ENCODE measurements at places on chromosomes 6 and 20.
A peak's percentile ranks its signal among the peaks of the same experiment; 100 is the strongest.

DNA sequence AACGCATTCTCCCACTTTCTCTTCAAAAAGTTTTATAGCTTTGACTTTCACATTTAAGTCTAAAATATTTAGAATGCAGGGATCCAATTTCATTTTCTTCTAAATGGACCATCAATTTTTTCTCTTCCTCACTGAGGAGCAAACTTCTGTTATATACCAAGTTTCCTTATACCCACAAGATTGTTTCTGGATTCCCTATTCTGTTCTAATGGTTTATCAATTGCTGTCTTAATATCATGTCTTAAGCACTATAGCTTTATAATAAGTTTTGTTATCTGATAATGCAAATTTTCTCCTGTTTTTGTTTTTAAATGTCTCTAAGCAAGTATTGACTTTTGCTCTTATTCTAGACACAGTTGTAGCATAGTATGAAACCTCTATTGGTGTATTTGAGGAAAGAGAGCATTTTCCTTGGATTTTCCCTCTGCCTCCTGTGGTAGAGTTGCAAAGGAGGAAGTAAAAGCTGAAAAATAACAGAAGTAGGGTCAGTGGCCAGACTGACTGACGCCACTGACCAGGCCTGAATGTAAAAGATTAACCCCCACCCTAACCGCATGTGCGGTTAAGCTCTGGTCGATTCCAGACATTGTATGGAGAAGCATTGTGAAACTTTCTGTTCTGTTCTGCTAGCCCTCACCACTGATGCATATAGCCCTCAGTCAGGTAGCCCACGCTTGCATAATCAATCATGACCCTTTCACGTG is 40.3 kb downstream of the GPX5 start:
- no peak for DNase-seq

- no peak for DNase-seq
Observed at GRCh38 chr6:163950159-163950558, 535.6 kb downstream of the QKI start.

GRCh38 chr6:89186762-89187161 is 30.4 kb downstream of the GABRR1 start:
- DNase-seq, result no peak

DNA sequence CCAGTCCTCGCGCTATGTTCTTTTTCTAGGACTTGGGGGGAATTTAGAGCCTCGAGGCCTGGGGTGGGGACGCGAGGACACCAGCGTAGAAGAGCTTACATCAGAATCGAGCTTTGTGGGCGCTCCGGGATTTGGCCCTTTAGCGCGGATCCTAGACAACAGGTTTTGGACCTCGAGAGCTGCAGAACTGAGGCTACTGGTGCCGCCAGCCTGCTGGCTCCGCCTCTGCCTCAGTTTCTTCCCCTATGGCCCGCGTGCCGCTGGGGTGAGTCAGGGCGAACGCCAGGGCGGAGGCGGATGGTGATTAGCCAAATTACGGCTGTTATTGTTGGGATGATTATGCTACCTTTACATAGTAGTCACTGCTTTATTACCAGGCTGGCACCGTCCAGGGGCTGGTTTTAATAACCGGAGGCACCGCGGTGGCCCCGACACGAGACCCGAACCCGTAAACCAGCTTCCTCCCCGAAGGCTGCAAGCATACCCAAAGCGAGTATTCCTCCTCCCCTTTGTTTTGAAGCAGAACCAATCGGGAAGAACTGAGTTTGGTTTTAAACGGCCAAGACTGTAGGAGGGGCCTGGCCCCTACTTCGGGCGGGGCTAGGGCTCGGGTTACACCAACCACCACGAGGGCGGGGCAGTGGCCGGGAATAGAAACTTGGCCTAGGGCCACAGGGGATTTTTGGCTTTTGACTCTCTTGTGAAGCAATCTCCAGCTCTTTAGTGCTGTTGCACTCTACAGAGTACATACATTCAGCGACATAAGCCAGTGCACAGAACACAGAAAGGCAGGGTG is 639 bp upstream of the GTPBP2 start:
- DNase-seq, result peak; percentile 95

DNA sequence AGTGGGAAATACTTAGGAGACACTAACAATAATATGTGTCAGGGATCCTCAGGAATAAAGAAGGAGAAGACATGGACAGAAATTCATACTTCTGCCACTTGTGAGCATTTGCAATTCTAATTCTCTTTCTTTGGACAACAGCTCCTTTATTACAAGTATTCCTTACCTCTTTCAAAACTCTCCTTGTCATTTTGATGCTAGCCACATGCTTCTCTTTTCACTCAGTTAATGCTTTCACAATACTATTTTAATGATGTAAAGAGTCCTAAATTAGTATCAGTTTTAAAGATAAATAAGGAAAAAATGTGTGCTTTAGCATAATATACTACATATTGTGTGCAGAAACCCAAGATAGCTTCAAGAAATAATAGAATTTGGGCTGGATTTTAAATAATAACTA is 62.5 kb downstream of the AHI1 start:
- no peak for DNase-seq

- no peak for DNase-seq
Observed at GRCh38 chr6:9783567-9783966, 631.3 kb downstream of the TFAP2A start.

- no peak for DNase-seq
Observed at GRCh38 chr6:88899569-88900316, 63.7 kb downstream of the RNGTT start.

GRCh38 chr6:15653581-15653980 is 9.2 kb downstream of the DTNBP1 start:
- DNase-seq, result no peak

- DNase-seq, result no peak
Observed at GRCh38 chr6:89050155-89050554, 30.4 kb upstream of the PNRC1 start.

DNA sequence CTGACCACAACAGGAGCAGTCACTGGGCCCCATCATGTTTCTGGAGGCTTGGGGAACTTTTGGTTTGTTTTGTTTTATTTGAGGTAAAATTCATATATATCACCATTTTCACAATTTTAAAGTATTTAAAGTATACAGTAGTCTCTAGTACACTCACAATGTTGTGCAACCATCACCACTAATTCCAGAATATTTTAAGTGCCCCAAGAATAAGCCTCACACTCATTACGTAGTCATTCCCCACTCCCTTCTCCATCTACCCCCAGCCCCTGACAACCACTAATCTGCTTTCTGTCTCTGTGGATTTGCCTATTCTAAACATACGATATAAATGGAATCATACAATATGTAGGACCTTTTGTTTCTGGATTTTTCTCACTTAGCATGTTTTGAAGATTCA is 29.0 kb downstream of the RTN4IP1 start:
- DNase-seq, result no peak

- DNase-seq, result no peak
Observed at GRCh38 chr6:3210024-3210610, 17.3 kb downstream of the TUBB2B start.

- no peak for DNase-seq
Observed at GRCh38 chr6:4656106-4656505, 120.1 kb upstream of the CDYL start.

- DNase-seq, result no peak
Observed at GRCh38 chr6:71482742-71483141, 194.1 kb downstream of the OGFRL1 start.

DNA sequence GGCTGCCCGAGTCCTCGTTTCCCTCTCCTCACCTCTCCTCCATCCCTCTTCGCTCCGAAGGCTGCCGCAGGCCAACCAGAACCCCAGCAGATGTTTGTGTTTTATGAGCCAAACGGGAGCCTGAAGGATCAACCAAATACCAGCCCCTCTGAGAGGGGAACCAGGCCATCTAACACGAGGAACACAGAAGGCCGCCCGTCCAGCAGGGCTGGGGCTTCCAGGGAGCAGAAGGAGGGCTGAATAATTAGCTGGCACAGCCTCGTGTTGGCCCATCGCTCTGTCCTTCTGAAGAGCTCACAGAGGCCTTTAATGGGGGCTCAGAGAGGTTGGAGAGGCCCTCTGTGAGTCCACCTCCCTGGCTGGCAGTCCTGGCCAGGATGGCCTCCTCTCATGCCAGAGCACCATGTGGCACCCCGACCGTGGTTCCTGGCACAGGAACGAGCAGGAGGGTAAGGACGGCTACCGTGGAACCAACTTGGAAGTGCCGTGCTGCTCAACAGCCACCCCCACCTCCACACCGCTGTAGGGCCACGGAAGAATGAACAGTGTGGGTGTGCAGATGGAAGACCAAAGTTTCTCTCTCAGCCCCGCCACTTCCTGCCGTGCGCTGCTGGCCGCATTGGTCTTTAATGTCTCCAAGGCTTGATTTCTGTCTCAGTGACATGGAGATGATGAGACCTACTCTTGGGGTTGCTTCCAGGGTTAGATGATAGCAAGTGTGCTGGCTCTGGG is 155.2 kb downstream of the SCML4 start:
- DNase-seq, result no peak

DNA sequence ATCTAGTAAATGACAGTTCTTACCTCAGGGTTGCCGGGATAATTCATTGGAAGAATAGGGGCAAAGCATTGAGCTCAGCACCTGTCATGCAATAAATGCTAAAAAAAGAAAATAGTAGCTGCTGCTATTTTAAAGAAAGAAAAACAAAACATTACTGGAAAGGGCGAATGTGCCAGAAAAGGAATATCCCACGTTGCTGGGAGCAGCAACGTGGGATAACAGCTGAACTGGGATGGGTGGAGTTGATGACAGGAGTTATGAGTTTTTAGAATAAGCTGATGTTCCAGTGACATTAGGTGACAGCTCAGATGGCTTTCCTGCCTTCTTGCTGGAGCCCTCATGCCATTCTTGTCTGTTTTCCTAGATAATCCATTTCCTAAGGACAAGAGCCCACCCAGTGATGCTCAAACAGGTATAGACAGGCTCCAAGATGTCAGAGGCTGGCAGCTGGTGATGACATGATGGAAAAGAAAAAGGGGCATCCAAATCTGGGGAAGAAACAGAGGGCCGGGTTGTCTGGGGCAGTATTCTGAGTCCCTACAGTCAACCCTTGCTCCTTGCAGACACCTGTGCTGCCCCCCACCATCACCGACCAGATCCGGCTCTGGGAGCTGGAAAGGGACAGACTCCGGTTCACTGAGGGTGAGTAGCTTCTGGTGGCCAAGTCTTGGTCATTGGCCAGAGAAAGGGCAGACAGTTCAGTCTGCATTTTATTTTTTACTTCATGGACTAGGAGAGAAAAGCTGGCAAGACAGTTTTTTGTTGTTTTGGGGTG is 1.1 kb upstream of the VARS2 start:
- no peak for DNase-seq

- DNase-seq, result no peak
Observed at GRCh38 chr20:4263036-4263435, 247.7 kb upstream of the RNF24 start.

- DNase-seq, result no peak
Observed at GRCh38 chr6:84525907-84526306, 238.5 kb downstream of the TBX18 start.

DNA sequence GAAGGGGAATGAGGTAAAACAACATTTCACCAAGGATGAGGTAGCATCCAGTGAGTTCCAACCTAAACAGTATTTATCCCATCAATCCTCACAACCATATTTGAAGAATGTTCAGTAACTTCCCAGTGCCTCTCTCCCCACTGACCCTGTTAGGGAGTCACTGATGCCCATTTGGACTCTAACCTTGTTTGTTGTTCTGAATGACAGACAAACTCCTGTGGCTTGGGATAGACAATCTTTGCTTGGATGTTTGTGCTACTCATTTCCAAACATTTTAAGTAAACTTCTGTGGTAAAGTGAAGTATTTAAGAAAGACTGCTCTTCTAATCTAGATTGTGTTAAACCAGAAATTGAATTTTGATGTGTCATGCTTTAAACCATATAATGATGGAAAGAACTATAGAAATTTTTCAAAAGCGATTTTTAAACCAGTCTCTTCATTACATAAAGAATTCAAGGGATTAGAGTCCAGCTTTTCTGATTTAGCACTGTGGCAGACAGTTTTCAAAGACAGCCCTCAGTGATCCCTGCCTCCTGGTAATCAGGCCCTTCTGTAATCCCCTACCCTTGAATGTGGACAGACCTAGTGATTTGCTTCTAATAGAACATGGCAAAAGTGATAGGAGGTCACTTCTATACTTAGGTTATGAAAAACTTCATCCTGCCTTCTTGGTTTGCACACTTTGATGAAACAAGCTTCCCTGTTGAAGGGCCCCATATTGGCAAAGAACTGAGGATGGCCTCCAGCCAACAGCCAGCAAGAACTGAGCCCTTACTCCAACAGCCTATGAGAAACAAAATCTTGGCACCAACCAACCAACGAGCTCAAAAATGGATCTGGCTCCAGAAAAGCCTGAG is 191.6 kb downstream of the DST start:
- DNase-seq, result no peak

DNA sequence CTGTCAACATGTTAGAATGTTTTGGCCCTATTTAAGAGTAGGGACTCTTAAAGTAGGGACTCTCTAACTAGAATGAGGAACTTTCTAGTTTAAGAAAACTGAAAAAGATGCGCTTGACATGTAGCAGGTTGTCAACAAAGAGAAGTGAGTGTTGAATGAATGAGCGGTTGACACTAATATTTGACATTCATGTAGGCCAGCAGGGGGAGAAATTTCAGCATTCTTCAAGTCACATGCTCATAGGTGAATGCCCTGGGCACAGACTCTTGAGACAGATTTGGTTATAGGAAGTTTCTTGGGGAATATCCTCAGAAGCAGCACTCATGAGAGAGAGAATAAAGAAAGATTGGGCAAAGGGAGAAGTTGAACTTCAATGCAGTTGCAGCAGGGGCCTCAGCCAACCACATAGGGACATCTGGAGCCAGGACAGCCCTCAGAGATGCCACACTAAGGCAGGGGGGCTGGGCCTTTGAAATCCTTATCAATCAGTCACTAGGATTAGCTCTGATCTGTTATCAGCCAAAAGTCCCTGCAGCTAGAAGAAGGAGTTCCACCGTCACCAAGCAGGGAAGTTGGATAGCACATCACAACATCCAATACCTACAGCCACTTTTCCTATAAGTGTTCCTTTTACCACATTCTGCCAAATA is 145.1 kb upstream of the FKBP1C start:
- no peak for DNase-seq

All from Panc1 (cell line).